ENCODE measurements at places on chromosomes 1 and 21.

- DNase-seq, result no peak
Observed at GRCh38 chr1:33610864-33611455, 138.5 kb downstream of the ZSCAN20 start.

GRCh38 chr21:33761441-33762036 lies 119.2 kb downstream of the ITSN1 start:
- DNase-seq, result peak; percentile 37

DNA sequence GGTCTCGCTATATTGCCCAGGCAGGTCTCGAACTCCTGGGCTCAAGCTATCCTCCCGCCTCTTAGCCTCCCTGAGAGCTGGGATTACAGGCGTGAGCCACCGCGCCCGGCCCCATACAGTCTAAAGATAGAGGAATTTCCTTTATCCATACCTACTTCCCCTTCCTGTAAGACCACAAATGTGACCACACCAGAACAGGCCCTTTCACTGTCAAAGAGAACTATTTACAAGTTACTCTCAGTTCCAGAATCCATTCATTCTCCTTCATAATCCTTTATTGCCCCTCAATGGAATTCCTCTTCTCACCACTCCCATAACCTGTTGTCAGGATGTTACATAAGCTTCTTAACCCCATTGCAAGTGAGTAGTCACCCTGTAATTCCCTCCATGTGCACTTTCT lies 26.3 kb upstream of the SLC5A9 start:
- DNase-seq, result no peak

- DNase-seq, result no peak
Observed at GRCh38 chr1:113012149-113012548, 56.2 kb upstream of the SLC16A1 start.

DNA sequence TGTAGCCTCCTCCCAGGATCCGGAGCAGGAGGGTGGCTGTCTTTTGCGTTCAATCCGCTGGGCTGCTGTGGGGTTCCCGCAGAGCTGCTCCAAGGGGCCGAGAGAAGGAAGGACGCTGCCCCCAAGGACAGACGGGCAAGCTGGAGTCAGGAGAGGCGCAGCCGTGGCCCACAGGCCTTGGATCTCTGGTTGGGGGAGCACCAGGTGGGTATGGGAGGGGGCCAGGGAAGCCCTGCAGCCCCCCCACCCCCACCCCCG lies 15.9 kb upstream of the SKI start:
- DNase-seq, result no peak

DNA sequence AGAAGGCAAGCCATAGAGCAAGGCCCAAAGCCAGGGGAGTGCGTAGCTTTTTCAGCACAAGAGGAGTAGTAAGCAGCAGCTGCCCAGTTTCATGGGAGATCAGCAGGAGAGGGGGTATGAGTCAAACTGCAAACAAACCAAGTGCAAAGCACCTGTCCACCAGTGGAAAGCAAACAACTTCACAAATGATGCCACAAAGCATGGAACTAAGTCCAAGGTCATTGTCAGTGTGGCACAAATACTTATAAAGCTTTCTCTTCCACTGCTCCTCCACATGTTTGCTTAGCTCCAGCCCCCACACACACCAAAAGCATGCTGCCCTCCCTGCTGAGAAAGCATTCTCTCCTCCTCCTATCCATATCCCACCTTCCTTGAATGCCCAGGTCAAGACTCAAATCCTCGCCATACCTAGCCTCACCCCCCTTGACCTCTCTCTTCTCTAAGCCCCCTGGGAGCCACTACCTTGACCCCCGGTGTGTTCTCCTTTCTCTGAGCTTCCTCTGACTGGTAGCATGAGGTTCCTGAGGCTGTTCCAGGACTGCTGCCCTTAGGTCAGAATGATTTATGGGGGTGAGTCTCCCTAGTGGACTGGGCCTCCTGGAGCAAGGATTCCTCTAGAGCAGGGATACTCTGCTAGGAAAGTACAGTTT lies 70.4 kb downstream of the DMAP1 start:
- DNase-seq, result no peak

- no peak for DNase-seq
Observed at GRCh38 chr1:117135329-117135728, 13.8 kb upstream of the TRIM45 start.

DNA sequence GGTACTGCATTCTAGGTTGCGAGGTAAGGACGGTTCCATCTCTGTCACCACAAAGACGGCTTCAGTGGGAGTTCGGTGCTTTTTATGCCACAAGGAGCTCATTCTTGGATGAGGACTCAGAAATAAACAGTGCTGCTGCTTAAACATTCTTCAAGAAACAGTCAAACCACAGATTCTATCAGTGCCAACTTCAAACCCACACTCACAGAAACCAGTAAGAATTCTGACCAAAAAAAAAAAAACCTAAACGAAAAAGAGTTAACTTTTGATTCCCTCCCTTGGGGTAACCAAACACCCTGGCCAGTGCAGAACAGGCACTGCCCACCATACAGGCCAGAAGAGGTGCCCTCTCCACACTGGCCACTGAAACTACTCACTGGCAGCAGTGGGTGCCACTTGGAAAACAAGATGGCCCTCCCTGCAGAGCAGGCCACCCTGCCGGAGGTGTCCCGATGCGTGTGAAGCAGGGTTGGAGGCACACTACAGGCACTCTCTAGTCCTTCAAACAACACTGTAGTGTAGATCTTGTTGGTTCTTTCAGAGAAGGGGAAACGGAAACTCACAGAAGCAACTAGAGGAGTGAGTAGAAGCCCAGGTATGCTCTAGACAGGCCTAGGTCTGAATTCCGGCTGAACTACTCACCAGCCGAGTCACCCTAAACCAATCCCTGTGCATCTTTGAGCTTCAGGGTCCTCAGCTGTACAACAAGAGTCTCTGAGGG lies 87.3 kb upstream of the TLR5 start:
- no peak for DNase-seq

GRCh38 chr1:111656086-111657017 lies 36.8 kb downstream of the RAP1A start:
- no peak for DNase-seq

DNA sequence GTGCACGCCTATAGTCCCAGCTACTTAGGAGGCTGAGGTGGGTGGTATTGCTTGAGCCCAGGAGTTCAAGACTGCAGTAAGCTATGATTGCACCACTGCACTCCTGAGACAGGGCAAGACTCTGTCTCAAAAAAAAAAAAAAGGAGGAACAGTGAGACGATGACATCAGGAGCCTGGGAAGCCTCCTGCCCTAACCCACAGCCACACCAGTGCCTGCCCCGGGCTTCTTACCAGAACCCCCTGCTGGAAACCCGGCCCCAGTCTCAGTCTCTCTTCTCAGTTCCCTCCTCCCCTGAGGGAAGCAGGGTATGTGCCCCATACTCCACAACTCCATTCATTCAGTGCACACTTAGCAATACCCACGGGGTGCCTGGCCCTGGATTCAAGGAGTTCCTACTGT lies 9.1 kb downstream of the COL8A2 start:
- no peak for DNase-seq

DNA sequence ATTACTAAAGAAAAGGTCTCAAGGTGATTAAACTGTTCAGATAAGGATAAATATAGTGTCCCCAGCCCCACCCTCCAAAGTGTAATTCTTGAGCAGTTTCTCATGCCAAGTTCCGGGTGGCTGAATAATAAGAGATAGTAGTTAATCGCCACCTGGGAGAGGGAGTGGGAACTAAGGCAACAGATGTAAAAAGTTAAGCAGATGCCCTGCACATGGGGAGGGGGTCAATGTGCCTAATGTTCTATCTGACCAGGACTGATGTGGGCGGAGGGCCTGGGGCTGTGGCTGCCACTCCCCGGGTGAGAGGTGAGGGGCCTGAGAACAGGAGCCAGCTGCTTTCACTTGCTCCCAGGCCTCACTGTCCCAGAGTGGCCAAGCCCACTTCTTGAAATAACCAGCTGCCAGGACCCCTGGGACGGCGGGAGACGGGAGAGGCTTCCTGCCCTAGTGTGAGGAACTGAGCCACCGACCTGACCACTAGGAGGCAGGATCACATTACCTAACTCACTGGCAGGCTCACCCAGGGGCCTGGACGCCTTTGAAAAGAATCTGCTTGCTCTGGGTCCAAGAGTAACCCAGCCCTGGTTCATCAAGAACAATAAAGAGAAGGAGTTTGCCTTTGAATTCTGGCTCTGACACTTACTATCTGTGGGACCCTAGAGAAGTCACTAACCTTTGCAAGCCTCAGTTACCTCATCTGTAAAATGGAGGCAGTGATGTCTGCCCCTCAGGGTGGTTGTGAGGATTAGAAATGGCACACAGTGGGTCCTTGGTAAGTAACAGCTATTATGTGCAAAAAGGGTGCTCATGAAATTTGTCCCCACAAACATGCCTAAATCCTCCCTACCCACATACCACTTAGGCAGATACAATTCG lies 179.2 kb downstream of the ATG4C start:
- peak; percentile 16 for DNase-seq

GRCh38 chr1:186557147-186557777 lies 96.3 kb upstream of the PDC start:
- no peak for DNase-seq

- DNase-seq, result no peak
Observed at GRCh38 chr21:34039678-34040382, 33.5 kb upstream of the MRPS6 start.

DNA sequence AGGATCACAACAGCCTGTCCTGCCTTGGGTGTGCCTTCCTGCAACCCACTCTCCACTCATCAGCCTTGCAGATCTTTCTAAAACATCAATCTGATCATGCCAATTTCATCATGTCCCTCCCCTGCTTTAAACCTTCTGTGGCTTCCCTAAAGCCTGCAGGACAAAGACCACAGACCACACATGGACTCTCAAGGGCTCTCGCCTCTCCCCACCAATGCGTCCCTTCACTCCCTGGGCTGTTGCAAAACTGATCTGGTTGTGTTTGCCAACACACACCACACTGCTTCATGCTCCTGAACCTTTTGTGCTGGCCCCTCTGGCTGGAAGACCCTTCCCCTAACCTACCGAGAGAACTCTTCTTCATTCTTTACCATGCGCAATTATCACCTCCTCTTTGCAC lies 72.4 kb downstream of the ITPKB start:
- no peak for DNase-seq

- DNase-seq, result no peak
Observed at GRCh38 chr1:111873460-111874030, 115.9 kb downstream of the KCND3 start.

DNA sequence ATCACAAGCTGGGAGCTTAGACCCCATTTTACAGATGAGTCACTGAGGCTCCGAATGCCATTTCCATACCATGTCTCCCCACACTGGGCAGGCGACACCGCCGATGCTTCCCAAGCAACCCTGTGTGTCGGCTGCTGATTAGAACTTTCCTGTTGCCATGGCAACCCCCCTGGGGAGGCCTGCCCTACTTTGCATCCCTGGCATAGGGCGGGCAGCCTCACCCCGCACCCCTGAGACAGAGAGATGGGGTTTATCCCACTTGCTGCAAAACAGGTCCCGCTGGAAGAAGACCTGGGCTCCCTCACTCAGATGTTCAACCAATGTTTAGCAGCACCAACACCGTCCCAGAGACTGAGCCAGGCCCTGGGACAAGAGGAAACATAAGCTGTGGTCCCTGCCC lies 81.5 kb downstream of the CAMK2N1 start:
- no peak for DNase-seq

- DNase-seq, result no peak
Observed at GRCh38 chr1:26998429-26999300, 5.2 kb downstream of the TRNP1 start.

DNA sequence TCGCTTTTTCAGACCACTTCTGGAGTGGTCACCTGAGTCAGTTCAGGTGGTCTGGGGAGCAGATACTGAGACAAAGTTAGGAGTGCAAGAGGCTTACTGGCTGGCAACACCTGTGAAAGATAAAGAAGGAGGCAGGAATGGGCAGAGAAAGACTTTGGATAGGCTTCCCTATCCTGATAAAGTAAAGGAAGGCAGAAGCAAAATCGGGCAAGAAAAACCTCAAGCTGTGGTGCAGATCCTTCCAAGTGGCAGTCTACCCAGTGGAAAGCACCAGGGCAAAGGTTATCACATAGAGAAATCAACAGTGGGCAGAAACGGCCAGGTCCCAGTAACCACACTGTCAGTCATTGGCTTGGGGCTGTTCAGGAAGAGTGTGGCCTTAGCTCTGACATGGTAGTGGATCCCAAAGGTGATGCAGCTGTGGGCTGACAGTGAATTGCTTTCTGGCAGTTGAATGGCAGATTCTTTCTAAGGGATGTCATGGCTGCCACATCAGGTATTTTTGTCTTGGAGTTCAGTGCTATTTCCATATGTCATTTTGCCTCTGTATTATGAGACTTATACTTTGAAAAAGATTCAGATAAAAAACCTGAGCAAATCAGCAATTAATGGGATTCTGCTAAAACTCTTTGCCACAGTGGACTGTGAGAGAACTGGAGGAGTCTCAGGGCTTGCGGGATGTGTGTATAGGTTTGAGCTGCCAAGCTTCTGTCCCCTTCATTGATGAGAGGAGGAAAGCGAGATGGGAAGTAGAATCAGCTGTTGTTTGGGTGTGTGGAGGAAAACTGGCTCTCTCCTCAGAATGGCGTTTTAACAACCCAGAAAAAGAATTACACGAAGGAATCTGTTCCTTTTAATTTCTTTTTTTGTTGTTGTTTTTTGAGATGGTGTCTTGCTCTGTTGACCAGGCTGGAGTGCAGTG lies 8.1 kb upstream of the CGN start:
- DNase-seq, result no peak

DNA sequence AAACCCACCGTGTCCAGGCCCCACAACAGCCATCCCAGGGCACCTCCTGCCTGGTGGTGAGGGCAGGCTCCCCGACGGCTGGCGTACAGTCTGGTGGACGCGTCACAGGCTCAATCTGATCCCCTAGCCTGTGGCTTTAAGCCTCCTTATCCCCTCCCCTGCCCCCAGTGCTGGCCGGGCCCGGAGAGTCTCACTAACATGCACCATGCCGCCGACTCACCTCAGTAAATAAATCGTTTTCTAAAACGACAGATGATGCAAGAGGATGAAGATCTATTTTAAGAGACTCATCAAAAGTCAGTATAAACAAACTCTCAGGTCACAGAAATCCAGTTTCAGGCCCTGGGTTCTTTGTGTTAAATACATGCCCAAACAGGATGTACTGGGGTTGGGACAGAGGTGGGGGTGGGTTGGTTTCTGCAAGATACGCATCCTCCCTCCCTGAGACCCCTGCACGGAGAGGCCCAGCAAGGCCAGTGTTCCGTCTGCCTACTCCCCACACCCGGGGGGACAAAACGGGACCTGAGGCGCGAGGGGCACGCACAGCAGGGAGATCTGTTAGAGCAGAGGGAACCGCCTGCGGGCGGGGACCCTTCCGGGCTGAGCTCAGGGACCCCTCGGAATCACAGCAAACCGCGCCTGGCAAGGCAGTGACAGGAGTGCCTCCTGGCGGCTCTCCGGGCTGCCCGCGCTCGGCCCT lies 3.1 kb downstream of the PANK4 start:
- no peak for DNase-seq

DNA sequence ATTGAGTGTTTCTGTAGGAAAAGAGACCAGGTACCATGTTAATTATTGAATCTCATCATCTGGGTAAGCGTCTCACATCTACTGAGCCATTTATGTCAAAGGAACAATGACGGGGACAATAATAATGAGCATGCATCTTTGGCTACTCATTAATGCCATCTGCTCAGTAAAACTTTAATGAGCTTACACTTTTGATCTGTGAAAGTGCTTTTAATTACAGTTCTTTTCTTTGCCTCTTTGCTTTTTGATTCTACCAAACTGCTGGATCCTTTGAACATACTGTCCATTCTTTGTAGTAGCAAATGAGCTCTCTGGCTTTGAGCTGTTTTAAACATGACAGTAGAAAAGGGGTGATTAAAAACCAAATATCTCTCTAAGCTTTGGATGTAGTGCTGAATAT lies 181.2 kb upstream of the IVNS1ABP start:
- no peak for DNase-seq
